ENCODE measurements at places on chromosomes 7 and 10. TPM values are rescaled to one million over a fixed set of nuclear protein-coding genes. Genes with fewer than 3 reads are reported as not detected.

GRCh38 chr7:129781928-129782817, 170.6 kb downstream of the UBE2H start:
- H3K36me3 ChIP-seq: no peaks in the 10 kb centered on the region
- H3K27me3 ChIP-seq: no peaks in the 10 kb centered on the region
- no peak overlapping the region for H3K4me3 ChIP-seq
- H3K27ac ChIP-seq: no peak overlapping the region
- DNase-seq: no peak
- H3K4me1 ChIP-seq: peaks cover 9% of the 10 kb centered on the region

DNA sequence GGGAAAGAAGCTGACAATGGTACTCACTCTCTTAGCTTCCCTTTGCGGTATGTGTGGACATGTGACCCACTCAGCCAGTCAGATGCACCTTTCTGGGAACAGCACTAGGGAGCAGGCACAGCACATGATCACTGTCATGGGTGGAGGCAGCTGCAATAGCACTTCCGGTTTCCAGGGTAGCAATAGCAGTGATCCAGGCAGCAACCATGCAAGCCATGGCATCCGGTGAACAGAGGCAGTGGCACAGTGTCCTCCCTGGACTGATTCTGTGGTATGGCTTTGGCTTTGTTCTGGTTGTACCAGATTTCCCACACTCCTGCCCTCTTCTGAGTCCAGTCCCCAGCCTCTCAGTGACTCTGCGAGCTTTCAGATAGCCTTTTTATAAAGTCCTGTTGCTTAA, 86.8 kb upstream of the NAMPT start:
- no peaks in the 10 kb centered on the region for H3K36me3 ChIP-seq
- H3K27me3 ChIP-seq: no peaks in the 10 kb centered on the region
- H3K27ac ChIP-seq: no peak overlapping the region
- H3K4me3 ChIP-seq: no peak overlapping the region

GRCh38 chr7:123977081-123977480, 52.0 kb downstream of the SPAM1 start:
- no peak for DNase-seq
- H3K27me3 ChIP-seq: no peaks in the 10 kb centered on the region
- H3K36me3 ChIP-seq: no peaks in the 10 kb centered on the region
- no peak overlapping the region for H3K4me3 ChIP-seq
- H3K27ac ChIP-seq: no peak overlapping the region

GRCh38 chr7:85172530-85172941, 14.3 kb downstream of the SEMA3D start:
- no peak for DNase-seq
- H3K27me3 ChIP-seq: no peaks in the 10 kb centered on the region
- no peaks in the 10 kb centered on the region for H3K36me3 ChIP-seq
- H3K4me1 ChIP-seq: no peaks in the 10 kb centered on the region
- H3K27ac ChIP-seq: no peak overlapping the region
- no peak overlapping the region for H3K4me3 ChIP-seq

DNA sequence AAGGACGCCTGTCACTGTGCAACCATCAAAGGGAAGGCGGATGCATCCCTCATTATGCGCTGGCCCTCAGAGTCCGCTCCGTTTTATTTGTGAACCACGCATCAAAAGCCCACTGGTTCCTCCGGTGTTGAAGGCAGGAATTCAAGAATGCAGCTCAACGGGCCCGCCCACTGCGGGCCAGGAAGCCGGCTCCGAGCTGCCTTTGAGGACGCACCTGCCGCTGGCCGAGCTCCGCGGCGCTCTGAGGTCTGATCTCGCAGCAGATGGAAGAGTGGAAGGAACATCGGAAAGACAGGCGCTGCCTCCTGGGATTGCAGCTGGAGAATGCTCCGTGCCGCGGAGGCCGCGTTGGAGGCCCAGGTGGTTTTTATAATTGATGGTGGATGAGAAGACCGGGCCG, 56.9 kb upstream of the ADGRA1 start:
- H3K27ac ChIP-seq: no peak overlapping the region
- no peaks in the 10 kb centered on the region for H3K36me3 ChIP-seq
- H3K4me1 ChIP-seq: no peaks in the 10 kb centered on the region
- H3K4me3 ChIP-seq: no peak overlapping the region
- no peak for DNase-seq

- no peak overlapping the region for H3K4me3 ChIP-seq
- no peak overlapping the region for H3K27ac ChIP-seq
- DNase-seq: no peak
- no peaks in the 10 kb centered on the region for H3K27me3 ChIP-seq
These were observed 16.8 kb upstream of the KIF20B start for GRCh38 chr10:89684604-89685003.

GRCh38 chr7:73830681-73831583, at the start of gene CLDN4:
Gene CLDN4 (plus strand): TSS chr7:73830996. CDS start chr7:73831202, 206 bp downstream.
- peak within 1 kb of the TSS; percentile 73 for H3K4me3 ChIP-seq
- peak; percentile 97 for DNase-seq
- no peaks in the 10 kb centered on the region for H3K27me3 ChIP-seq
- H3K4me1 ChIP-seq: peaks cover 42% of the 10 kb centered on the region

DNA sequence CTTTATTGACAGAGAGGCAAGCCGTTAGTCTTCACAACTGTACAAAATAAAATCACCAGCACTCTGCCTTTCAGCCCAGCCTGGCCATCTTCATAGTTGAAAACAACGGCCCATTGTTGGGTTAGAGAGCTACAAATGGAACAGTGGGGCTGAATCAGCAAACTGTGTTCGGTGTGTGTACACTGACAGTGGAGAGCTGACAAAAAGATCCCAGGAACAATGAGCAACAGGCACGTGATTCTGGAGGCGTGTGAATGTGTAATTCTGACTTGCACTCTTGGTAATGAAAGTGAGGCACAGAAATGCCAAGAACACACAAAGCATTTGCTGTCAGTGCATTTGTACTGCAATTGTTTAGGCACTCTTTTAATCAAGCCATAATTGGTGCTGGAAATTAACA, 303.7 kb downstream of the WDR11 start:
- H3K27me3 ChIP-seq: peaks cover 2% of the 10 kb centered on the region
- H3K27ac ChIP-seq: no peak overlapping the region
- no peaks in the 10 kb centered on the region for H3K4me1 ChIP-seq
- no peak overlapping the region for H3K4me3 ChIP-seq
- H3K36me3 ChIP-seq: no peaks in the 10 kb centered on the region
- no peak for DNase-seq

DNA sequence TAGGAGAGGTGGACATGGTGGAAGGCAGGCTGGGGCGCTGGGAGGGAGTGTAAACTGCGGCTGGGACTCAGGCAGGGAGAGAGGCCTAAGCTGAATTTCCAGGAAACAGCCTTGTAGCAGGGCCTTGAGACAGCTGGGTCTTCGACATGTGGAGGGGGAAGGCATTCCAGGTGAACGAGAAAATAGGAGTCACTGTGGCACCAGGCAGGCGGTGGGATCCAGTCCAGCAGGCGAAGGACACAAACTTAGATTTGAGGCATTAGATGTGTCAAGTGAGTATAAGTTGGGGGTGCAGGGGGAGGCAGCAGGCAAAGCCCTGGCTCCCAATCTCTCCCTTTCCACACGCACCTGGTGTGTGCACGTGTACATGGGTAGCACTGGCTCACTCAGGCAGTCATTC, 105.3 kb downstream of the PTPN20 start:
- no peaks in the 10 kb centered on the region for H3K36me3 ChIP-seq
- no peaks in the 10 kb centered on the region for H3K27me3 ChIP-seq
- no peaks in the 10 kb centered on the region for H3K4me1 ChIP-seq

GRCh38 chr7:151301471-151302462, 39.8 kb upstream of the NUB1 start:
- no peak overlapping the region for H3K4me3 ChIP-seq
- H3K36me3 ChIP-seq: no peaks in the 10 kb centered on the region
- H3K27me3 ChIP-seq: peaks cover 3% of the 10 kb centered on the region
- H3K4me1 ChIP-seq: no peaks in the 10 kb centered on the region

- peaks cover 27% of the 10 kb centered on the region for H3K4me1 ChIP-seq
- DNase-seq: no peak
- H3K27ac ChIP-seq: no peak overlapping the region
- H3K36me3 ChIP-seq: no peaks in the 10 kb centered on the region
- H3K27me3 ChIP-seq: no peaks in the 10 kb centered on the region
These were observed 5.7 kb downstream of the AGAP3 start for GRCh38 chr7:151091988-151092387.

DNA sequence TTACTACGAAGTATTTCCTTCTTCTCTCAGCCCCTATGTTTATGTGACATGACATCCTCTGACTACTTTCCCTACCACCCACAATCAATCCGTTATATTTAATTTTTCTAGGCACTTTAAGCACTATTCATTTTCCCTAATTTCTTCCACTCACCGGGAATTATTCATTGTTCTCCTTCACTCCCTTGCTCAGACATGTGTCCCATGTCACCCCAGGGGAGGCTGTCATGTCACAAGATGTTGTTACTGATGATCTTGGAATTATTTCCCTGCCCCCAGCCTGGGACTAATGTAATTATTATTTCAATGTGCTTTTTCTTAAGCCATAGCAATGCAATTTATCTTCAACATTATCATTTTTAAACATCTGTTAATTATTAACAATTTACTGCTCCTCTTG, 317.2 kb downstream of the PHF14 start:
- DNase-seq: no peak
- no peak overlapping the region for H3K4me3 ChIP-seq
- no peak overlapping the region for H3K27ac ChIP-seq
- no peaks in the 10 kb centered on the region for H3K36me3 ChIP-seq
- H3K27me3 ChIP-seq: peaks cover 9% of the 10 kb centered on the region

- no peak overlapping the region for H3K4me3 ChIP-seq
- no peak overlapping the region for H3K27ac ChIP-seq
- no peaks in the 10 kb centered on the region for H3K36me3 ChIP-seq
- DNase-seq: no peak
- no peaks in the 10 kb centered on the region for H3K27me3 ChIP-seq
These were observed 57.2 kb downstream of the MGAM2 start for GRCh38 chr7:142168746-142169145.

- DNase-seq: no peak
- no peak overlapping the region for H3K27ac ChIP-seq
- H3K36me3 ChIP-seq: no peaks in the 10 kb centered on the region
- H3K4me1 ChIP-seq: no peaks in the 10 kb centered on the region
These were observed 99.9 kb downstream of the PTPRN2 start for GRCh38 chr7:158487631-158488151.

- H3K27me3 ChIP-seq: no peaks in the 10 kb centered on the region
- H3K4me1 ChIP-seq: peaks cover 31% of the 10 kb centered on the region
- no peak for DNase-seq
- no peak overlapping the region for H3K27ac ChIP-seq
These were observed 4.6 kb downstream of the SGMS1 start for GRCh38 chr10:50619166-50619565.

DNA sequence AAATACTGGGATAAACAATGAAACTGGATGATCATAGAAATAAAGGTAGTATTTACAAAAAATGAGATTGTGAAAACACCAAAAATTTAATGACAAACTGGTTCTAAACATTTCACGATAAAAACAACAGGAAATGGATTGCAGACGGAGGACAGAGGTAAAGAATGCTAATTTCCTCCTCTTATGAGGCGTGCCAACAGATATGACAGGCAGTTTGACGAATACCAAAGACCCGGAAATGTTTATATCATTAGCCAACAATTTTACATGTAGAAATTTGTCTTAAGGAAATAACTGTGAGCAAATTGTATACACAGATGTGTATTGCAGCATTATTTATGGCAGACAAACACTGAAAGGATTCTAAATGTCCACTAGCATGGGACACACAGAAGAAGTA, 162.0 kb upstream of the MGMT start:
- H3K4me3 ChIP-seq: no peak overlapping the region
- H3K27ac ChIP-seq: no peak overlapping the region
- H3K36me3 ChIP-seq: no peaks in the 10 kb centered on the region
- H3K27me3 ChIP-seq: 0 out of 2 replicates have a peak, but pooled peaks cover 5% of the 10 kb centered on the region
- no peak for DNase-seq

DNA sequence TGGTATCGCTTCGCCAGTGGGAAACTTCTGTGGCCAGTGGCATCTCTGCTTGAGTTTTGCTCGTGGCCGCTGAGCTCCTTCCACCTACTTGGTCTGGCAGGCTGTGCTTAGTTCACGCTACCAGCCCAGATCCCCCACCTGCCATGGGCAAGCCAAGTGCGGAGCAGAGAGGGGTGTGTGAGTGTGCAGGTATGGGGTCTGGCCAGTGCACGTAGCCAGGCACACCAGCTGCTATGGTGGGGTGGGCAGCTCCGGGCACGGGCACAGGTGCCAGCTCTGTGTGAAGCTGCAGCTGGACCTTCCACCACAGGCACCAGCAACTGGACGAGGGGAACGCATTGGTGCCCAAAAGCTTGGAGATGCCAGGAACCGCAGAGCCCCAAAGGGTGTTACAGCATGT, 56.5 kb downstream of the ZNF777 start:
- H3K27ac ChIP-seq: no peak overlapping the region
- no peaks in the 10 kb centered on the region for H3K27me3 ChIP-seq
- H3K4me1 ChIP-seq: no peaks in the 10 kb centered on the region
- no peaks in the 10 kb centered on the region for H3K36me3 ChIP-seq

DNA sequence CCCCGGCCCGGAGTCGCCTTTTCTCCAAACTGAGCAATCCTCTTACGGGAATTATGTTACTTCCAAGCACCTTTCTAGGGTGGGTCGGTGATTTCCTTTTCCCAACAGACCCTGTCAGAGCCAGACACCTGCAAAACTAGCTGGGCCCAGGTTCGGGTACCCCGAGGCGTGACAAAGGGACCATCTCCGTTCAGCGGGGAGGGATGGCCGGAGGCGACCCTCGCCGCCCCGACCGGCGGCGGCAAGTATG, 445 bp downstream of the PPA1 start:
- H3K4me1 ChIP-seq: peaks cover 12% of the 10 kb centered on the region
- H3K27me3 ChIP-seq: no peaks in the 10 kb centered on the region
- H3K36me3 ChIP-seq: peaks cover 10% of the 10 kb centered on the region
- DNase-seq: no peak

- no peak for DNase-seq
- H3K27me3 ChIP-seq: 0 out of 2 replicates have a peak, but pooled peaks cover 4% of the 10 kb centered on the region
- no peaks in the 10 kb centered on the region for H3K36me3 ChIP-seq
These were observed 170.2 kb downstream of the FAM107B start for GRCh38 chr10:14604181-14605142.

DNA sequence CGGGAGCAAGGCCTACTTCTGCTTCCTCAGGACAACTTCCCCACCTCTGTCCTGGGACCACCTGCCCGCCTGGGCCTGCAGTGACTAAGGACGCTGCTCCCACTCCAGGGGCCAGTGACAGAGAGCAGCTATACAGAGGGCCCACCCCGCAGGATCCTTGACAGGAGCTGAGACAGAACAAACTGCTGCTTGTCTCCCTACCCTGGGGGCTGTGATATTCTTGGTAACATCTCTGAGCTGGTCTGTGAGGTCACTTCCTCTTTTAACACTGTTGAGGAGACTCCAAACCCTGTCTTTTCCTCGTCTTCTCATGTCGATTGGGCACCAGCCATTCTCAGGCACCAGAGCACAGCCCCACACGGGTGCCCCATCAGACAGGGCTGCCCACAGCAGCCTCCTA, 6.9 kb upstream of the MRPS24 start:
- H3K4me1 ChIP-seq: no peaks in the 10 kb centered on the region
- no peaks in the 10 kb centered on the region for H3K27me3 ChIP-seq
- H3K4me3 ChIP-seq: no peak overlapping the region

Gene TMEM196
- total RNA-seq: not detected

Gene BMI1
- total RNA-seq: 55.1 TPM

Gene HYAL4
- total RNA-seq: not detected

Gene ADIRF
- total RNA-seq: 14.8 TPM

Gene SEMA3C
- total RNA-seq: 232 TPM

Gene LHFPL3
- not detected for total RNA-seq

Gene UBE2D4
- total RNA-seq: 35.9 TPM

Gene KIF11
- 47.8 TPM for total RNA-seq

Gene SPDYE8
- total RNA-seq: not detected

Gene AOAH
- 0.31 TPM for total RNA-seq

Gene ANKMY2
- 18.6 TPM for total RNA-seq

Gene SPDYE2
- total RNA-seq: not detected

Gene FAM13C
- not detected for total RNA-seq

Gene CPA2
- 0.87 TPM for total RNA-seq

Gene TAS2R41
- not detected for total RNA-seq

Gene PAPOLB
- not detected for total RNA-seq

Gene HOXA3
- total RNA-seq: 30.2 TPM

Gene VENTX
- total RNA-seq: not detected

All from Panc1 (cell line).